ENCODE measurements at places on chromosomes 16 and 17. TPM values are rescaled to one million over a fixed set of nuclear protein-coding genes. Genes with fewer than 3 reads are reported as not detected.

ITGAX gene
- polyA plus RNA-seq: not detected

GCSH gene
- 12.7 TPM for polyA plus RNA-seq

TRAPPC1 gene
- polyA plus RNA-seq: 221 TPM

PRKCB gene
- 344 TPM for polyA plus RNA-seq

LAT gene
- 1.8 TPM for polyA plus RNA-seq

CX3CL1 gene
- polyA plus RNA-seq: not detected

SP6 gene
- not detected for polyA plus RNA-seq

GRAP gene
- polyA plus RNA-seq: 50.2 TPM

WFDC1 gene
- polyA plus RNA-seq: not detected

CIITA gene
- 259 TPM for polyA plus RNA-seq

DNAAF1 gene
- not detected for polyA plus RNA-seq

TMC5 gene
- not detected for polyA plus RNA-seq

DNA sequence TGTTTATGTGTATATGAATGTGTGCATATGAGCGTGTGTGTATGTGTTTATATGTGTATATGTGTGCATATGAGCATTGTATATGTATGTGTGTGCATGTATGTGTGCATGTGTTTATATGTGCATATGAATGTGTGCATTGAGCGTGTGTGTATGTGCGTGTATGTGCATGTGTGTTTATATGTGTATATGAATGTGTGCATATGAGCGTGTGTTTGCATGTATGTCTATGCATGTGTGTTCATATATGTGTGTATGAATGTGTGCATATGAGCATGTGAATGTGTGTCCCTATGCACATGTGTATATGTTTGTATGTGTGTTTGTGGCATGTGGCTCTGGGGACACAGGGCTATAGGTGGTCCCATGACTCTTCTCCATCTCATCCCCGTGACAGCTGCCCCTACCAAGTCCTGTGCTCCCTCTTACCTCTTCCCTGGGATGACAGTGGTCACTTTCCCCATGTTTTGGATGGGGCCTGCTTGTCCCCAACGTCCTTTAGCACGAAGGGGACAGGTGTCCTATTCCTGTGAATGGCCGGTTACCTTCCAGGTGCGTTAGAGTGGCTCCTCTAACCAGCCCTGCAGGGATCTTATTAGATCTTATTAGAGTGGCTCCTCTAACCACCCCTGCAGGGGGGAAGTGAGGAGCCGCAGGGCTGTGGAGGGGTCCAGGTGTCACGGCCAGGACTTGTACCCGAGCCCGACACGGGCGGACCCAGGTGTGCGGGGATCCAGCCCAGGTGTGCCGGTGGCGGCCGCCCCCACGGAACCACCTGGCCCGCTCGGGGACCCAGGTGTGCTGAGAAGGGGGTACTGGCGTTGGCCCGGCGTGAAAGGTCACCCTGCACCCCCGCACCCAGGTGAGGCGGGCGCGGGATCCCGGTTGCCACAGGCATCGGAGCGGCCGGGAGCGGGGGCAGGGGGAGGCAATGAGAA is 105.6 kb downstream of the SEC14L1 start:
- no peak for DNase-seq

DNA sequence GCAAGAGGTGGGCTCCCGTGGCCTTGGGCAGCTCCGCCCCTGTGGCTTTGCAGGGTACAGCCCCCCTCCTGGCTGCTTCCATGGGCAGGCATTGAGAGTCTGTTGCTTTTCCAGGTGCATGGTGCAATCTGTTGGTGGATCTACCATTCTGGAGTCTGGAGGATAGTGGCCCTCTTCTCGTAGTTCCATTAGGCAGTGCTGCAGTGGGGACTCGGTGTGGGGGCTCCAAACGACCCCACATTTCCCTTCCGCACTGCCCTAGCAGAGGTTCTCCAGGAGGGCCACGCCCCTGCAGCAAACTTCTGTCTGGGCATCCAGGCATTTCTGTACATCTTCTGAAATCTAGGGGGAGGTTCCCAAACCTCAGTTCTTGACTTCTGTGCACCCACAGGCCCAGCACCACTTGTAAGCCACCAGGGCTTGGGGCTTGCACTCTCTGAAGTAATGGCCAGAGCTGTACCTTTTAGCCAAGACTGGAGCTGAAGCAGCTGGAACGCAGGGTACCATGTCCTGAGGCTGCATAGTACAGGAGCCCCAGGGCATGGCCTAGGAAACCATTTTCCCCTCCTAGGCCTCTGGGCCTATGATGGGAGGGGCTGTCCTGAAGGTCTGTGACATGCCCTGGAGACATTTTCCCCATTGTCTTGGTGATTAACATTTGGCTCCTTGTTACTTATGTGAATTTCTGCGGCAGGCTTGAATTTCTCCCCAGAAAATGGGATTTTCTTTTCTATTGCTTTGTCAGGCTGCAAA is 6.0 kb downstream of the PRKAR1A start:
- no peak for DNase-seq

DNA sequence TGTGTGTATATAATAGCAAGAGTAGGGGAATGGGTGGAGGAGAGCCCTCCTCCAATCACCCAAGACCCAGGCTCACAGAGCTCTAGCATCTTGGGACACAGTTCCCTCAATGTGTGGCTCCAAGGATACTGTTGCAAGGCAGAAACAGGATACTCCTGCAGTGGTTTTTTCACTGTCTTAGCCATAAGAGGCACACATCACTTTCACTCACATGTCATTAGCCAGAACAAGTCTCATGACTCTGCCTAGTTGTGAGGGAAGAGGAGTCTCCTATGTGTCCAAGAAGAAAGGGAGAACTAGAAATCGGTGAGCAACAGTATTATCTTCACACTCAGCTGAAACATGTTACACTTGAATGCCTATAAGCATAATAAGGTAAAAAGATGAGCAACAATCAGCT is 11.1 kb upstream of the NUDT7 start:
- DNase-seq: no peak

DNA sequence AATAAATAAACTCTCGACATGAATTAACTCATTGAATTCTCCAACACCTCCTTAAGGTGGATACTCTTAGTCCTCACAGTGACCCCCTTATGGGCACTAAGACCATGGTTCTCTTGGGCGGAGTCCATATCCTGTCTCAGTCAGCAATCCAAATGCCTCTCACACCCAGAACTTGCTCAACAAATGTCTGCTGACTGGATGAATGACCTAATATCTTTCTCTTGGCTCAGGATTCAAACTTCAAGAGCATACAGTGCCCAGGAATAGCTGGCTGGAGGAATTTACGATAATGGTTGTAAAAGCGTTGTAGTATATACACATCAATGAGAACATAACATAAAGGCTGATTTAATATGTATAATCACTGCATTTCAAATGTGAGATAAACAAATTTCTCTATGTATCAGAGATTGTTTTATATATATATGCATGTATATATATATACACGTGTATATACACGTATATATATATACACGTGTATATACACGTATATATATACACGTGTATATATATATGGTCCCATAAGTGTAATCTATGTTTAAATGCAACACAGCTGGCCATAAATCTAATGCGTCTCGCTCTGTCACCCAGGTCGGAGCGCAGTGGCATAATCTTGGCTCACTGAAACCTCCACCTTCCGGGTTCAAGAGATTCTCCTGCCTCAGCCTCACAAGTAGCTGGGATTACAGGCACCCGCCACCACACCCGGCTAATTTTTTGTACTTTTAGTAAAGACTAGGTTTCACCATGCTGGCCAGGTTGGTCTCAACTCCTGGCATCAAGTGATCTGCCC is 6.5 kb upstream of the UBB start:
- DNase-seq: no peak

DNA sequence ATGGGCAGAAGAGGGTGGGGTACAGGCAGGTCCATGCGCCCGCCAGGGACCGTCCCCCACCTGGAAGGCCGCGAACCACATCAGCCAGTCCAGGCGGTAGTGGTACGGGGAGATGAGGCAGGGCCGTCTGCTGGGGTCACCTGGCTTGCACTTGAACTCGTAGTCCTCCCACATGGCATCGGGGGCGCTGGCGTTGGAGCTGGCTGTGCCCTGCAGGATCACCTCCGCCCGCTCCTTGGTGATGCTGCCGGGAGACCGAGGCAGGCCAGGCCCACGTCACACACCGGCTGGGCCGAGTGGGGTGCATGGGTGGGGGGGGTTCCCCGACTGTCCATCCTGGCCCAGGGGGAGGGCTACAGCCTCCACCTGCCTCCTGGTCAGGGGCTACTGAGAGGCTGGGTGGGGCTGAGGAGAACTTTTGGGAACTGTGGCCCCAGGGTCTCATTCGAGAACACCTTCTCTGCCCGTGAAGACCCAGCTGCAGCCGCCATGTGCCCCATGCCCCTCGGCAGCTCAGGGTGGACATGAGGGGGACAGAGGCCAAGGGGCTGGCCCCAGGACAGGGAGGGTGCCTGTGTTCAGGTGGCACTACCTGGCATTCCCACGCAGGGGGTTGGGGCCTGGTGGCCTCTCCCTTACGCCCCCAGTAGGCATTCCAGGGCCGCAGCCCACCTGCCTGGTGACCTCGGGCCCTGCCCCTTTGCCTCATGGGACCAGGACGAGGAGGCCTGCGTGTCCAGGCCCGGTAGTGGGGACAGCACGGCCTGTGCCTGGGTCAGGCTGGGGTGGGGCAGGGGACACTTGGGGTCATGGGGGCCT is 69.5 kb upstream of the GNG13 start:
- no peak for DNase-seq

- DNase-seq: no peak
Measured at GRCh38 chr16:1762879-1763520, 8.3 kb downstream of the NME3 start.

DNA sequence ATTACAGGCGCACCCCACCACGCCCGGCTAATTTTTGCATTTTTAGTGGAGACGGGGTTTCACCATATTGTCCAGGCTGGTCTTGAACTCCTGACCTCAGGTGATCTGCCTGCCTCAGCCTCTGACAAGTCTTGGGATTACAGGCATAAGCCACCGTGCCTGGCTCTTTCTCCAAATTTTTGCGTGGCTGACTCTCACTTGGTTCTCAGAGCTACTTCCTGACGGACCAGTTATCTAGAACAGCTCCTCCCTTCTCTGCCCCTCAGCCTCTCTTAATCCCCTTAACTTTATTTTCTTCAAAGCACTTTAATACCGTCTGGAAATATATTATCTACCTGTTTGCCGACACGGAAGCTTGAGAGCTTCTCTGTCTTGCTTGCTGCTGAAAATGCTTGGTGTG is 4.2 kb downstream of the YPEL2 start:
- DNase-seq: no peak

GRCh38 chr17:19579192-19579761 is 45.6 kb downstream of the SLC47A1 start:
- DNase-seq: no peak

DNA sequence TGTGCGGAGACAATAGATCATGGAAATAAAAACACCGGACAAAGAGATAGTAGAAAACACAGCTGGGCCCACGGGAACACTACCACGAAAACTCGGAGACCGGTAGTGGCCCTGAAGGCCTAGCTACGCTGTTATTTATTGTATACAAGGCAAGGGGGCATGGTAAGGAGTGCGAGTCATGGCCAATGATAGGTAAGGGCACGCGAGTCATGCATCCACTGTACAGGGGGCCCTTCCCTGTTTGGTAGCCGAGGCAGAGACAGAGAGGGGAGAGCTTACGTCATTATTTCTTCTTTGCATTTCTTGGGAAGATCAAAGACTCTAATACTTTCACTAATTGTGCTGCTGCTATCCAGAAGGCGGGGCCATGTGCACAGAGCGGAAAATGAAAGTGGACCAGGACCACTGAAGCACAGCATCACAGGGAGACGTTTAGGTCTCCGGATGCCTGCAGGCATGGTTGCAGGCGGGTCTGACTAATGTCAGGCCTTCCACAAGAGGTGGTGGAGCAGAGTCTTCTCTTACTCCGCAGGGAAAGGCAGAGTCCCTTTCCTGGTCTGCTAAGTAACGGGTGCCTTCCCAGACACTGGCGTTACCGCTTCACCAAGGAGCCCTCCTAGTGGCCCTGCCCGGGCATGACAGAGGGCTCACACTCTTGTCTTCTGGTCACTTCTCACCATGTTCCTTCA is 74.4 kb upstream of the ARL4D start:
- DNase-seq: no peak

DNA sequence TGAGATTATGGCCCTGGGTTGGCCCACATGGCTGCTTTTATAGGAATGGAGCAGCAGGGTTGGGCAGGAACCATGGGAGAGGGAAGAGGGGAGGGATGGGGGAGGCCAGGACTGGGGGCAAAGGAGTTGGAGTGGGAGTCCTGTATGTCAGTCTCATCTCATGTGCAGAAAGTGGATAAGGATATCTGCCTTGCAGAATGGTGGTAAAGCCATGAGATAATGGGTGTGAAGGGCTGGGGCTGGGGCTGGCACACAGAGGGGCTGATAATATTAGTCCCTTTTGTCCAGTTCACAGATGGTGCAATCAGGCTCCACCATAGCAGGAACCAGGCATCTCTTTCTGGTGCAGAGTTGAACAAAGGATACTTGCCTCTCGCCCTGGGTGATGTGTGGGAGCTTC is 101.3 kb downstream of the MRM1 start:
- DNase-seq: no peak
